Activated T-helper 1 cell treated with anti-CD3 and anti-CD28 coated beads, Interleukin-12 subunit alpha, Interleukin-12 subunit beta, Interleukin-2, Interleukin-4 antibody, amounts not matched to agents 30 ng/mL and 10 ng/mL and 1 ng/mL, durations not matched to agents 14 hours and 24 hours and 36 hours (primary cell): ENCODE measurements at places on chromosomes 16 and 17. TPM values are rescaled to one million over a fixed set of nuclear protein-coding genes. Genes with fewer than 3 reads are reported as not detected.

DNA sequence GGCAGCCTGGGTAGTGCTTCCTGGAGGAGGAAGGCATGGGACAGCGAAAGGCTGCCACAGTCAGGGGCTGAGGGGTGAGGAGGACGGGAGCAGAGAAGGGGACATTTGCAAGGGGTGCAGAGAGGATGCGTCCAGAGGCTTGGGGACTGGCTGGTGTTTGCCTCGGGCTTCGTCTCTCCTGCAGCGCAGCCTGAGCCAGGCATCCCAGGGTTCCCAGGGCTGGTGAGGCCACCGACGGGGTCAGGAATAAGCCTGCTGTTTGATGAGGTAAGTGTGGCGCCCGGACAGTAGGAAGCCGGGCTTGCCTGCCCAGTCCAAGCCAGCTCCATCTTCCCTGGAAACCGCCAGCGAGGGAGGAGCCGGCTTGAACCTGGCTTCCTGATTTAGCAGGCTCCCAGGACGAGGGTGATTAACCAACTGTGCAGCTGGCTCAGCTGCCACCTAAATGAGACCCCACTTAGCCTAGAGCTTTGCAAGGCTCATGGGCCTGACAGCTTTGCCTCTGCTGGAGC is 47.8 kb downstream of the PITPNM3 start:
- H3K27ac ChIP-seq = no peak overlapping the region
- no peak overlapping the region for H3K4me3 ChIP-seq
- no peaks in the 10 kb centered on the region for H3K36me3 ChIP-seq
- no peaks in the 10 kb centered on the region for H3K4me1 ChIP-seq
- DNase-seq = no peak

DNA sequence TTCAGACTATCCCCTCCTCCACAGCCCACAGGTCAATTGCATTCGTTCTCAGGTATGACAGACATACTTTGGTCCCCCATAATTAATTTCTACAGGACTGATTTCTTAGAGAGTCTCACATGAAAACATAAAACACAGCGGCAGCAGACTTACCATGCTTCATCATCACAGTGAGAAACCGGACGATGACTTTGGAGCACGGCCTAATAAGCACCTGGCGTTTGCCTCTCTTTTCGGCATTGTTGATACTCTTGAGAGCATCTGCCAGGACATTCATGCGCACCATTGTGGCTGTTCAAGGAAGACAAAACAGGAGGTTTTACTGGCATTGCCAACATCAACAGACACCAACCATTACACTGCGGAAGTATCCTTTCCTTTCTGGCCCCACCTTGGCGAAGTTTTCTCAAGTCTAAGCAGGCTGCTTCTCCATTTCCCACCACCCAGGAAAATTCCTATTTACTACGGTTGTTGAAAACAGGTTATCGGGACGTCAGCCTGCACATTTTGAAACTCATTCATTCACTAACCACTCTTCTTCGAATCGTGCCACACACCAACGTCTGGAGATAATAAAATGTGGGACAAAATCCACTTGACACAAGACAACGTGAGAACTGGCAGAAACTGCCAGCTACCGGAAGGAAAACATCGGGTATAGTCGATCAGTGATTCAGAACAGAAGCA is 1.2 kb downstream of the RPS15A start:
- peak overlapping the region; percentile 95 for H3K4me3 ChIP-seq
- H3K36me3 ChIP-seq = peaks cover 80% of the 10 kb centered on the region
- DNase-seq = no peak
- peak overlapping the region; percentile 85 for H3K27ac ChIP-seq
- peaks cover 71% of the 10 kb centered on the region for H3K4me1 ChIP-seq

CRHR1 gene
- total RNA-seq = not detected in 2 replicates

- no peaks in the 10 kb centered on the region for H3K36me3 ChIP-seq
- no peak overlapping the region for H3K4me3 ChIP-seq
- no peaks in the 10 kb centered on the region for H3K4me1 ChIP-seq
These were observed 84.4 kb upstream of the RPL38 start for GRCh38 chr17:74119049-74119580.

DNA sequence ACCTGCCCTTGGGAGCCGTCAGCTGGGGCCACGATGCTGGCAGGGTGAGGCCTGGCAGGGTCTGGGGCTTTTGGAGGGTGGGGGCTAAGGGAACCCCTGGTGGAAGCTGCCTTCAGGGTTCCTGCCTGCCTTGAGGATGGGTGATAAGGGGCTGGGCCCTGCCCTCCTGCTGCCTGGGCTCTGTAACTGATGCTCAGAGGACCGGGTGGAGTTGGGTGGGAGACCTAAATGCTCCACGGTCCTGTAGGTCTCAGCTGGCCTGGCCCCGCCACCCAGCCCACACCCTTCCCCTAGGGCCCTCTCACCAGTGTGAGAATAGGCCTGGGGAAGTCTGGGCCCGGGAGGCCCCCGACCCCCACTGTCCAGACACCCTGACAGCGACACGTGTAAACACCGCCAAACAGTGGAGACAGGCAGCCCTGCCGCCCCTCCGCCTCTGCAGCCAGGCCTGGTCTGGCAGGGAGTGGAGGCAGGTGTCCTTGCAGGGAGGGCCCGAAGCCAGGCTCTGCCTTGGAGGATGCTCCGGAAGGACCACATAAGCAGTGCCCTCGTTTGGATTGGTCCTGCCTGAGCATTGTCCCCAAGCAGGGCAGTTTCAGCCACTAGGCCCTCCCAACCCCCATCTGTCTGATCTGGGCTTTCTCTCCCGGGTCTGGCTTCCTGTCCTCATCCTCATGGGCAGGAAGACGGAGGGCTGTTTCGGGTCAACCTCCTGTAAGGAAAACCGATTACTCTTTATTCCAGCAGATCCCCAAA is 6.5 kb upstream of the BAHCC1 start:
- DNase-seq = no peak
- H3K4me1 ChIP-seq = no peaks in the 10 kb centered on the region
- H3K36me3 ChIP-seq = no peaks in the 10 kb centered on the region
- peaks cover 42% of the 10 kb centered on the region for H3K27me3 ChIP-seq
- peak overlapping the region; percentile 11 for H3K4me3 ChIP-seq
- H3K27ac ChIP-seq = no peak overlapping the region
